ENCODE measurements at places on chromosomes 12 and 14.

GRCh38 chr12:91222746-91223145 lies 40.1 kb upstream of the DCN start:
- DNase-seq, result no peak

DNA sequence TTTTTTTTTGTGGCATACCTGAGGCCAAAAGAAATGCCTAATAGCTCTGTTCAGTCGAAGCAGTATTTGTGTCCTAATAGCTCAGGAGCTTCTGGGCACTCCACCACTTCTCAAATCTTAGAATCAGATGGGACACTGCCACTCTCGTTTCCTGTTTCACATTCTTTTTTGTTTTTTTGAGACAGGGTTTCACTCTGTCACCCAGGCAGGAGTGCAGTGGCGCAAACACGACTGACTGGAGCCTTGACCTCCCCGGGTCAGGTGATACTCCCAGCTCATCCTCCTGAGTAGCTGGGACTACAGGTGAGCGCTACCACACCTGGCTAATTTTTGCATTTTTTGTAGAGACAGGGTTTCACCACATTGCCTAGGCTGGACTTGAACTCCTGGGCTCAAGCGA lies 52.7 kb downstream of the SPPL3 start:
- DNase-seq, result no peak

- no peak for DNase-seq
Observed at GRCh38 chr12:115464111-115464581, 780.2 kb upstream of the TBX3 start.

DNA sequence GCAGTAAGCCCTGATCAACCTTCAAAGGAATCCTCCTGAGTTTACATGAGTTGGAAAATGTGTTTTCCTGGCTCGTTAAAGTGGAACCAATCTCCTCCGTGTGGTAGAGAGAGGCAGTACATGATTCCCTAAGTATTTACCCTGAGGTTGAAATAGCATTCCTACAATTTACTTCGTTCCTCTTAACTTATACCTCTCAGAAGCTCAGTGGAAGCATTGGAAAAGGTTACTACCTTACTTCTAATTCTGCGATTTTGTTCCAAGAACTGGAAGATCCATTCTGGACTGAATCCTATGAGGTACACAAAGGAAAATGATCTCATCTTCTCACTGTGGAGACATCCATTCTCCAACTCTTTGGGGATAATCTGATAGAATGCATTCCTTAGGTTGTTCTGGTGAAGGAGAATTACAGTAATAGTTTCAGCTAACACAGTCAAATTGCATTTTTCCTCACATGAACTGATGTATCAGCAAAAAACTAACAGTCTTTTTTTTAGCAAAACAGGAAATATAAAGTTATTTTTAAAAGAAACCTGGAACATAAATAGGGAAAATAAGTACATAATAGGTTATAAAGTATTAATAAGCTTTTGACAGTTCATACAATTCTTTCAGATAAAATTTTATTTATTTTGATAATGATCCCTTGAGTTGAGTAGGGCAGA lies 475.6 kb downstream of the PDZRN4 start:
- DNase-seq, result no peak

GRCh38 chr12:19707948-19708409 lies 268.7 kb downstream of the AEBP2 start:
- no peak for DNase-seq
